ENCODE measurements at places on chromosomes 2 and 18.

DNA sequence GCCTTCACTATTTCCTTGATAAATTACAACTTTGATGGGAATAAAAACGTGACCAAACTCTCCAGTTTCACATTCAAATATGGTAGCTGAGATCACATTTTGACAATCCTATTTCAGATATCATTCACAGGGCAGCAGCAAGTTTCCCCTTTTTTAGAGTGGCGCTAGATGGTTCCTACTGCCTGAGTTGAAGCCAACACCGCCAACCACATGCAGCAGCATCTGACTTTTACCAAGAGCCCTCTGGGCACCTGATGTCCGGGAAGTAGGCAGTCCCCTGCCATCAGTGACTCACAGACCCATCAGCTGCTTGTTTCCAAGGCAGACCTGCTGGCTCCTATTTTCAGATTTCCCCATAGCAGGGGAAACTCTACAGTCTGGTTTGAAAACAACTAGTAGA lies 4.0 kb upstream of the MREG start:
- DNase-seq = peak; percentile 95

DNA sequence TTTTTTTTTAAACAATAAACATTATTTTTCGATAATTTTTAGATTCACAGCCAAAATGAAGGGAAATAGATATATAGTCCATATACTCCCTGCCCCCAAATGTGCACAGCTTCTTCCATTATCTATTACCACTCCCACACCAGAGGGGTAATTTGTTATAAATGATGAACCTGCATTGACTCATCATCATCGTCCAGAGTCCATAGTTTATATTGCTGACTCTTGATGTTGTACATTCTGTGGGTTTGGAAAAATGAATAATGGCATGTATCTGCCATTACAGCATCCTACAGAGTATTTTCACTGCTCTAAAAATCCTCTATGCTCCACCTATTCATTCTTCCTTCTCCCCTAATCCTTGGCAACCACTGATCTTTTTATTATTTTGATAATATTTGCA lies 121.5 kb downstream of the LTBP1 start:
- DNase-seq = peak; percentile 58

DNA sequence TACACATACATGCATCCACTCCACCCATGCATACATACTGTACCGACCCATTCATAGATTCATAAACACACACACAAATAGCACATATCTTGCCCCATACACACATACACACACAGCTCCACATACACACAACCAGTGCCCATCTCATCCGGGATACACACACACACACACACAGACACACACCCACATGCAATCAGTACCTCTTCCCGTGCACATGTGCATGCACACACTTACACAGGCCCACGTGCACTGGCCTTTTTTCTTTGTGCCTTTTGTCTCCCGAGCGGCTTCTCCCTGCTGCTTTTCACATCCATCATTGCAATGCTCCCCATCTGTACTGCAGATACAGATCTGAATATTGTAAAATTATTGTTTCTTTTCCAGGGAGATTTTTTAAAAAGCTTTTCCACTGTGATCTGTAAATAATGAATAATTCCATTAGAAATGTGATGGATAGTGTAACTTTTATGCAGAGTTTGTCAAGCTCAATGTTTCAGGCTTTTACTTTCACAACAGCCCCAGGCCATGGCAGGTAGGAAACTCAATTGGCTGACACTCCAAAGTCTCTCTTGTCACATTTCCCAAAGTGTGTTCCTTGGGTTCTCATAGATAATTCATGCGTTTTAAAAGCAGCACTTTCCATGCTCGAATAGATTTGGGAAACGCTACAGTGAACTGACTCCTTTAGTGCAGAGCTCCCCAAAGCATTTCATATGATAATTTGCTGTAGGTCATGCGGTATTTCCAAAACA lies 393.5 kb downstream of the CTNNA2 start:
- no peak for DNase-seq

DNA sequence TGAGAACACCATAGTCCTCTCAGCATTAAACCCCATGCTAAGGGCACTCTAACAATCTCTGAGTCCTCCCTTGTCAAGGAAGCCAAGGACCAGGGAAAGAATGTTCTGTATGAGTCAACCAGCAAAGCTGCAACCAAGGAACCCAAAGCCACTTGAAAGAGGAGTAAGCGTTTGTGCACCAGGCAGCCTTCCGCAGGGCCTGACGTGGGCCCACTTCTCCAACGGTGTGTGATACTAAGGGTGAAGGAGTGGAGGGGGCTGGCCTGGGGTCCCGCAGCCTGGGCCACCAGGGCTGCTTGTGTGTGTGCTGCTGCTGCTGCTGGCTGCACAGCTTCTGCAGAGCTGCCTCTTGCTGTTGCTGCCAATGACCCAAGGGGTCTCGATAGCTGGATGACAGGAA lies 30.1 kb upstream of the GALNT14 start:
- peak; percentile 15 for DNase-seq

Data from RPMI7951 (cell line).